ENCODE measurements at places on chromosomes 5 and 9.

DNA sequence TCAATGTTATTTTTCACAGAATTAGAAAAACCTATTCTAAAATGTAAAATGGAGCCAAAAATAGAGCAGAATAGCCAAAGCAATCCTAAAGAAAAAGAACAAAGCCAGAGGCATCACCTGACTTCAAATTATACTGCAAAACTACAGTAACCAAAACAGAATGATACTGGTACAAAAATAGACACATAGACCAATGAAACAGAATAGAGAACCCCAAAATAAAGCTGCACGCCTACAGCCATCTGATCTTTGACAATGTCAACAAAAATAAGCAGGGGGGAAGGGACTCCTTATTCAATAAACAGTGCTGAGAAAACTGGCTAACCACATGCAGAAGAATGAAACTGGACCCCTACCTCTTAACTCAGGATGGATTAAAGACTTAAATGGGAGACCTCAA, 65.8 kb upstream of the PDE4D start:
- no peak for DNase-seq

- no peak for DNase-seq
Observed at GRCh38 chr9:16637218-16637617, 233.3 kb downstream of the BNC2 start.

GRCh38 chr9:20314981-20315380, 307.3 kb downstream of the MLLT3 start:
- no peak for DNase-seq

DNA sequence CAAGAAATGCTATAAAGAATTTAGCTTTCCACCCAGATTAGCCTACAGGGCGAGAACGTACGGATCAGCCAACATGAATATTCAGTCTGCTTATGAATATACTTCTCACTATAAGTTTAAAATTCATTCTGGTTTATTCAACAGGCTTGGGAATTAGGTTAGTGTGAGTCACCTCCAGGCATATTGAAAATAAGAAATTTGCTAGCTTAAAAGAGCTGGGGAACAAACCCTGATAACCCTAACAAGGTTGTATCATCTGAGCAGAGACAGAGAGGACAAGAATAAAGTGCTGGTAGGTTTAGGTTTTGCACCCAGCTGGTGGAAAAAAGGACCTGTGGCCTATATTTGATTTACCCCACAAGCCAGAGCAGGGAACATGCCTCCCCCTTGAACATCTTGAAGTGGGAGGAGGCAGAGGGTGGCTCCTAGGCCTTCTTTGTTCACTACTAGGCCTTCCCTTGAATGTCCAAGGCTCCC, 12.3 kb downstream of the FNBP1 start:
- no peak for DNase-seq

GRCh38 chr5:54661111-54661510, 143.6 kb downstream of the SNX18 start:
- DNase-seq = no peak

- no peak for DNase-seq
Observed at GRCh38 chr9:11182001-11182400, 569.2 kb upstream of the PTPRD start.

Measured in HS-5 (cell line).